ENCODE measurements at places on chromosomes 11 and 22.

- DNase-seq, result no peak
Observed at GRCh38 chr22:28112548-28113043, 193.5 kb upstream of the PITPNB start.

DNA sequence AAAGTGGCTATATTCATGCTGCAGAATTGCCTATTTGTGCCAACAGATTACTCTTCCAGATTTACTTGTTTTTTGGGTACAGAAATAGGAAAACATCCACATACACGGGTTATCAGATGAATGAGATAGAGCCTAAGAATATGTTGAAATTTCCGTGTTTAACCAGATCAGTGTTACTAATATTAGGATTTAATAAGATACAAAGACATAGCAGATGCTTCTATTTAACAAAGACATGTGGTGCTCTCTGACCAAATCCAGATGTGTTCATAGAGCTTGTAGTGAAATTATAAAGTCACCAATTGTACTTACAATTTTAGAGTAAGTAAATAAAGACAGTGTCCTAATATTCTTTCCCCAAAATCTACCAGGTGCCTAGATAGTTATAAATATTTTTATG is 208.0 kb downstream of the CASP12 start:
- no peak for DNase-seq

DNA sequence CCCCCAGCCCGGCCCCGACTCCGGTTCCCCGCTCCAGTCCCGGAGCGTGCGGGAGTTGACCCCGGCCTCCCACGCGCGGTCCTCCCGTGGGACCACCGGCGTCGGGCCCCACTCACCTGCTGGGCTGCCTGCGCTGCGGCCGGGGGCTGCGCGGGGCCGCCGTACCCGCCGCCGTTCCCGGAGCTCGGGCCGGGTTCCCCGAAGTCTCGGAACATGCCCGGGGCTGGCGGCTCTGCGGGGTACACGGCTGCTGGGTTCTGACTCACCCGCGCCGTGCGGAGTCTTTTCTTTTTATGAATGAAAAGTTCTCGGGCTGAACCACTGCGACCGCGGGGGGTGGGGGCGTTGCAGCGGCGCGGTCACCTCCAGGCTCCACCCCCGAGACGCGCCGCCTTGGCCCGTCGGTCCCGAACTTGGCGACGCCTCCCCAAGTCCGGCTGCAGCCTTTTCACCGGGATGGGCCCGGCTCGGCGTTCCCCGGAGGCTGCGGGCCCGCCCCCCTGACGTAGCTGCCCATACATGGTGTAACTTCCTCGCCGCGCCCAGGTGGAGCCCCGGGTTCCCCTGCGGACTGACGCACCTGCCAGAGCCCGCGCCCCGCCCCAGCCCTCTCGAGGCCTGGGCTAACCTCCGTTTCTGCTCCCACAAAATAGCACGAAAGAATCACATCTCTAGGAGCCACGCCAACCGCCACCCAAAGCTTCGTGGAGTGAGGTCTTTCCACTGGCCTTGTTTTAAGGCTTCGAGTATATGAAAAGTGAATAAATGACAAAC is at the start of gene FOSL1:
Gene FOSL1, minus strand, starts transcription at position 264 of the 774 bp plus-strand sequence. Its CDS starts 49 bp downstream, at position 215.
- DNase-seq, result peak; percentile 95

GRCh38 chr11:27485930-27486773 is 13.6 kb upstream of the LGR4 start:
- peak; percentile 49 for DNase-seq

GRCh38 chr11:113331441-113331840 is 17.1 kb downstream of the TTC12 start:
- no peak for DNase-seq

GRCh38 chr11:11073996-11074395 is 216.1 kb upstream of the ZBED5 start:
- no peak for DNase-seq

DNA sequence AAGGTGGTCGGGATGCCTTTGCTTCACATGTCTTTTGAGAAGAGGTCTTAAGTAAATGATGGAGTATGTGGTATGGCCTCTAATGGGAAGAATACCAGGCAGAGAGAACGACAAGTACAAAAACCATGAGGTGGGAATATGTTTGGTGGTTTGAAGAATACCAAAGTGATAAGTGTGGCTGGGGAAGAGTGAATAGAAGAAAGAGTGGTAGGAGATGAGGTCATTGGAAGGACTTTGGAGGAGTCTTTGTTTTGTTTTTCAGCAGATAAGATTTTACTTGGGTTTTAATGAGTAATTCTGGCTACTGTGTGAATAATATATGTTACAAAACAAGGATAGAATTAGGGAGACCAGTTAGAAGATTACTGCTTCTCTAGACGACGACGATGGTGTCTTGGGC is 515.4 kb downstream of the RAB38 start:
- no peak for DNase-seq

GRCh38 chr11:44574610-44575287 is 9.3 kb downstream of the CD82 start:
- peak; percentile 58 for DNase-seq

DNA sequence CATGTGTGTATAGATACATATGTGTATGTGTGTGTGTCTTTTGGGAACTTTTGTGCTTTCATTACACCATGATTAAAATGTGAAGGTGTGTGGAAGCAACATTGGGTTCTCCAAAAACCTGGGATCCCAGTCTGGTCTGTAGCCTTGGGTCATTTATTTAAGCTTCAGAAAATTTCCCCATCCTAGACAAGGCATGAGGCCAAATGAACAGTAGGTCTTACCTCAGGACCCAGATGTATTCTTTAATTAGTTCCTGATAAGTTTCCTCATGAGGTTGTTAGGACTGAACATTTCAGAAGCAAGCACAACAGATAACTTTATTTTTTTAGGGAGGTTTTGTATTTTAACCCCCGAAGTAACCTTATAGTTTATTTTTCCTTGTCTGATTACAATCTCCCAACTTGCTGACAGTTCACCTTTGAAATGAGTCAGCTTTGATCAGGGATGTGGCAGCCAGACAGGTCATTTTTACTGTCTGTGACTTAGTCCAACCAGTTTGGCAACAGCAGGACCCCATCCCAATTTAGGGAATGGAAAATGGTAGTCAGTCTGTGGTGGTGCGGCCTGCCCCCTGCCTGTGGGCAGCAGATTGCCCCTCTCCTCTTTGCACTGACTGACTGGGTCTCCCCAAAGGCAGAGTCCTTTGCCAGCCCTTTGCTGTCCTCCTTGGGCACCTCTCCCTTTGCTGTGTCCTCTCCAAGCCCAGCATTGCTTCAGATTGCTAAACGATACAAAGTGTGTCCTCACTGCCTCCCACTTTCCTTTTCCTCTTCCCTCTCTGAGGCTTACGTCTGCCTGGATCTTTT is 88.3 kb downstream of the NAV2 start:
- no peak for DNase-seq

DNA sequence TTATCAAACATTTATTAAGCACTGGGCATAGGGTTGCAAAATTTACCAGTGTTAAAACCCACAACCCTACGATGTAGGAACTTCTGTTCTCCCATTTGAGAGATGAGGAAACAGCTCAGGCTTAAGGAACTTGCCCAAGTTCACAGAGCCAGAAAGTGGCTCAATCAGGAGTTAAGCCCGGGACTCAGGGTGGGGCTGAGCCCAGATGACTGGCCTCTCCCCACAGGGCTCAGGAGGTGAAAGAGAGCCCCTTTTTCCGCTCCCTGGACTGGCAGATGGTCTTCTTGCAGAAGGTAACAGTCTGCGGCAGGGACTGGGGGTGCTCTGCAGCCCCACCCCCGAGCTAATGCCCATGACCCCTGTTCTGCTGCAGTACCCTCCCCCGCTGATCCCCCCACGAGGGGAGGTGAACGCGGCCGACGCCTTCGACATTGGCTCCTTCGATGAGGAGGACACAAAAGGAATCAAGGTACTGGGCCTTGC is 5.6 kb upstream of the ANKRD13D start:
- no peak for DNase-seq

DNA sequence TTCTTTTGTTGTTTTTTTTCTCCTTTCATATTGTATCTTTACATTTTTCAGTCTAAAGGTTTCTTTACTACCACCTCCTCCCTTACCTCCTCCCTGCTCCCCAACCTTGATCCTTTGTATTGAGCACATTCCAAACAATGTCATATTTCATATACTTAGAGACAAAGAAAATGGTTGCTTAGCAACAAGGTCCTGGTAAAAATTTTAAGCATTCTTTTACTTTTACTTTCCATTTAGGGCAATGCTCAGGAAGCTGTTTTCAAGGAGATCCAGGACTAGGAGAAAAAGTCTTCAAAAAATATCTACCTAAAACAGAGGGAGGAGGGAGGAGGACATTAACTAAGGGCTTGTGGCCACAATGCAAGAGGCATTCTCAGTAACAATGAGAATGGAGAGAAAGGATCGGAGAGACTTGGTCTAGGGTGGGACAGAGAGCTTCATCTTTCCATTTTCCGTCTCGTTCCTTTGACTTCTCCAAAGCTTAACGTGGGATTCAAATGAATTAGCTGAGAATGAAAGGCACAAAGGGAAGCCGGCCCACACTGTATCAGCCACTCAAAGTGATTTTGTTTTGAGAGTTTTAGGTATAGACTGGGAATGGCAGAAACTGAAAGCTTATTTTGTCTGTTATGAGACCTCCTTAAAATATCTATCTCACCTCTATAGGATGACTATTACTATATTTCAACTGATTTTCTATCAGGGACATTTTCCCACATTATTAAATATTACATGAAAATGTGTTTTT is 455.7 kb downstream of the RAB38 start:
- DNase-seq, result no peak

GRCh38 chr22:42289671-42290541 is 19.5 kb upstream of the TCF20 start:
- no peak for DNase-seq

All from CD4-positive, alpha-beta T cell treated with Interleukin-6 for 4 hours (primary cell).